ENCODE measurements at places on chromosomes 3 and 15.

- no peak for DNase-seq
These were observed 293.5 kb upstream of the SOX2 start for GRCh38 chr3:181418233-181418632.

GRCh38 chr3:16663854-16664712 is 58.9 kb upstream of the DAZL start:
- no peak for DNase-seq

- DNase-seq = peak; percentile 45
These were observed 31.8 kb downstream of the FSTL1 start for GRCh38 chr3:120418866-120419490.

DNA sequence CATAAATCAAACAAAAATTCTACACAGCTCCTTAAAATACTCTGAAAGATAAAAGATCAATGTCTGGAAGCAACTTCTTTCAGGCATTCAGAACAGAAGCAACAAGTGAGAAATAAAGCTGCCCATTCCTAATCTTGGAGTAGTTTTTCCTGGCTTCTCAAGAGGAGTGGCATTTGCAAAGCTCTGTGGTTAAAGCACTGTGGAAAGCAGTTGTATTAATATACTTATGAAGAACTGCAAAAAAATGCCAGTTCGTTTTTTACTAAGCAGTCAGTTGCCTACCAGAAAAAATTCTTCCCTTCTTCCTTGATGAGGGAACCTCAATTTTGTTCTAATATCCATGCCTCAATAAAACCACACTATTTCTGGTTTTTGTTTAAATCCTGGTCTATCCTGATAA is 197.8 kb downstream of the TNIK start:
- DNase-seq = peak; percentile 18

GRCh38 chr15:48861813-48862431 is 16.0 kb upstream of the EID1 start:
- DNase-seq = peak; percentile 68
